ENCODE measurements at places on chromosomes 5 and 9.

DNA sequence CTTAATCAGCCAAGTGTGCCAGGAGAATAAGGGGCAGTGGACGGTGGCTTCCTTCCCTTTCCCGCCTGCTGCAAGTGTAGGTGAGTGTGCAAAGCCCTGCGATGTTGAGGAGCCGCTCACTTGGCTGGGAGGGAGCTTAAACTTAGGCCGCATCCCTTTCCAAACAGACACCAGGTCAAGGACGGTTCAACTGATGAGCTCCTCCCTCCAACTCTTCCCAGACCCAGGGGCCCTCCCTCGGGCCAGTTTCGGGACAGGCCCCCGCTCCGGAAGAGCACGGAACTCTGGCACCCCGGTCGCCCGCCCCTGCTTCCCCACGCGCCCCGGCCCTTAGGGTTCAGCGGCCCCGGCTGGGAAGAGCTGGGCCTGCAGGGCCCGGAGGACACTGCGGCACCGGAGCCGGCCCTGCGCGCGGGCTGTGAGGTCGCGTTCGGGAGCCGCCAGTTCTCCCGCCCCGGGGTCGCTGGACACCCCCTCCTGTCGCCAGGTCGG is 481 bp downstream of the MRPL36 start:
- DNase-seq = no peak

GRCh38 chr5:72584466-72584865 is 77.3 kb upstream of the ZNF366 start:
- DNase-seq = no peak

DNA sequence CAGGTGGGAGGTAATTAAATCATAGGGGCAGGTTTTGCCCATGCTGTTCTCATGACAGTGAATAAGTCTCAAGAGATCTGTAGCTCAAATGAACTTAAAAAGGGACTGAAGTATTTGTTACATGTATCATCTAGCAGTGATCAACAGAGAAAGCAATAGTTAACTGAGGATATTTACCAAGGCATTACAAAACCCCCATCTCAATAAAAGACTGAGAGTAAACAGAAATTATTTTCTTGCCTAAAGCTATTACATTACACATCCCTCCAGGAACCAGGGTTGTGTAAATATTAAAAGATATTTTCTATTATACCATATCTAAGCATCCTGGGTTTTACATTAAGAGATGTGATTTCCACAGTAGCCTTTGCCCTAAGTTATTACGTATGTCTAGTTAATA is 169.9 kb downstream of the CTNND2 start:
- DNase-seq = no peak

DNA sequence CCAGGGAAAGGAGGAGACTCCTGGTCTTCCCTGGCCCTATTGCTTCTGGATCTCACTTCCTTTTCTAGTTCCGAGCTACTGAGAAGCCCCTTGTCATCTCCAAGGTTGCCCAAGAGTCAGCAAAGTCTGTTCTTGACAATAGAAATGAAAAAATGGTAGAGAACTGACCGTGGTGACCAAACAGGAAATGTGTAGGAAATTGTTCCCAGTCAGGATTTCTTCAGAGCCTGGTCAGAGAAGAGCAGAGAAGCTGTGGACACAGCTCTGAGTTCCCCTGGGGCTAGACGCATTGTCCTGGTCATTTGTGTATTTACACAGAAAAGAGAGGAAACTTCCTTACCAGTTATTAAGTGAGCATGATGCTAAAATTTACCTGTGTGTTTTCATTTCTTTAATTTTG is 35.6 kb downstream of the S1PR3 start:
- no peak for DNase-seq

- no peak for DNase-seq
Measured at GRCh38 chr9:32869404-32869803, 86.1 kb downstream of the TMEM215 start.

DNA sequence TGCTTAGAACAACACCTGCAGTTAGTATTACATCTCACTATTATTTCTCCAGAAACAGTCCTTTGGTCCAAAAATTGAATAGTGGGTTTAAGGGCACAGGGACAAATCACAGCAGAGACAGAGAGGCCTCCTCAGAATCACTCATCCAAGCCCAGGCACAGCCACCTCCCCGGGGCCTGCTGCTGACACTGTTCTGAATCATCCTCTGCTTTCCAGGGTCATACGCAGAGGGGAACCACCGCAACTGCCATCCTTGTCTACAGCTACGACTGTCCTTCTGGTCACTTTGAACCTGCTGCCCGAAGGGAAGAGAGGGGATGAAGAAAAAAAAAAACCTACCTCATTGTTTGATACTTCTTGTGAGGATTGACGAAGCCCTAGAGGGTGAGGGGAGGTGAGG is 35.3 kb upstream of the MAN2A1 start:
- DNase-seq = no peak

- DNase-seq = no peak
Measured at GRCh38 chr9:137294681-137295237, 7.3 kb downstream of the NRARP start.

DNA sequence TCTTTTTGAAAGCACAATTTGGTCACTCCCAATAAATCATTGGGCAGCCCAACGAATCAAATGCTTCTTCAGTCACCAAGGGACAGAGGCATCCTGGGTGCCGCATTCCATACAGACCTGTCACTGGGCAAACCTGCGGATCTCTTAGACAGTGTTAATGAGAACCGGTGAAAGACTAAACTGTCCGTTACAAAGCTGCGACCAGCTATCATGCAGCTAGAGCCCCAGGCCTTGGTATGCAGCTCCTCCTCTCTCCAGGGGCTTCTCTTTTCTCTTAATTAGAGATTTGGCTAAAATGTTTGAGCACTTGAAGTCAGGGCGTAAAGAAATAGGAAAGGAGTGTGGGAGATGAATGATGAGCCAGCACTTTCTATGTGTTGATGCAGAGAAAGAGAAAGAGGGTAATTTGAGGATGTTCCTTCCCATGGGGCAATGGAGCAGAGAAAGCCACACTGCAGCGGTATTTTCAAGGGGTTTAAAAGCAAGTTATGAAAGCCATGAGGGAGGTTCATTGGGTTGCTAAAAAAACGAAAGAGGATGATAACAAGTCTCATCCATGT is 175.3 kb downstream of the RFK start:
- DNase-seq = no peak

DNA sequence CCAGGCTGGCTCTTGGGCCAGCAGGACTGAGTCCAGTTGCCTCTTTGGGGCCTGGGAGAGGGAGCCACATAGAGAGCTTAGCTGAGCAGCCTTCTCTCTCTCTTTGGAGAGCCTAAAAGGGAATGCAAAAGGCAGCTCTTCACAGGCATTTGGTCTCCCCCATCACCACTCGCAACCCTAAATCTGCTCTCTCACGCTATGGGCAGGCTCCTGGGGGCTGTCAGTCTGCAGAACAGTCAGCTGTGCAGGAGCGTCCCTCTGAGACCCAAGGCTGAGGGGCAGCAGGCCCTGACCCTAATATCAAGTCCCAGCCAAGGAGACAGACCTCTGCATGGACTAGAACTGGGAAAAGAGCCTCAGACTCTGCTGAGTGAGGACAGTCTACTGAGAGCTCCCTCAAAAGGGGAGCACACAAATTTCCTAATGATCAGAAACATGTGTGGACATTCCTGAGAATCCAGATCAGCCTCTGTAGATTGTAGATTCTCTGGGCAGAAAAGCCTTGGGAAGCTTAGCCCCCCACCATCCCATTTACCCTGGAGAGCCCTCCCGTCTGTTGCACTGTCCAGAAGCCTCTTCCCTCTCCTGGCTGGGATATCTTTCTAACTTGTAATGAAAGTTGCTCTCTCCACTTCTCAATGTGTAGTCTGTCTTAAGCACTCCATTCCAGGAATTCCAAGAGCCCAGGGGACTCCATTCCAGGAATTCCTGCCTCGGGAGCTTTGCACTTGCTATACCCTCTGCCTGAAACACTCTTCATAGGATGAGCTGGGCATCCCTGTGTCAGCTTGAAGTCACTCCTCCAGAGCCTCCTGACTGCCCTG is 79.4 kb downstream of the FAM114A2 start:
- DNase-seq = no peak

DNA sequence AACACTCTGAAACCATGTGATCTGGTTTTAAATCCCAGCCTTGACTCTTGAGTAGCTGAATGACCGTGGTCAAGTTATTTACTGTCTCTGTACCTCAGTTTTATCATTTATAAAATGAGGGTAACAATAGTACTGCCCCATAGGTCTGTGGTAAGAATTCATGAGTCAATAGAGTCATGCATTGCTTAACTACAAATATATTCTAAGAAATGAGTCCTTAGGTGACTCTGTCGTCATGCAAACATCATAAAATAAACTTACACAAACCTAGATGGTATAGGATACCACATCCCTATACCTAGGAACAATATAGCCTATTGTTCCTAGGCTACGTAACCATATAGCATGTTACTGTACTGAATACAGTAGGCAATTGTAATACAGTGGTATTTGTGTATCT is 20.3 kb upstream of the ABCA1 start:
- no peak for DNase-seq

- peak; percentile 47 for DNase-seq
Measured at GRCh38 chr5:111254613-111255012, 30.4 kb downstream of the CAMK4 start.

DNA sequence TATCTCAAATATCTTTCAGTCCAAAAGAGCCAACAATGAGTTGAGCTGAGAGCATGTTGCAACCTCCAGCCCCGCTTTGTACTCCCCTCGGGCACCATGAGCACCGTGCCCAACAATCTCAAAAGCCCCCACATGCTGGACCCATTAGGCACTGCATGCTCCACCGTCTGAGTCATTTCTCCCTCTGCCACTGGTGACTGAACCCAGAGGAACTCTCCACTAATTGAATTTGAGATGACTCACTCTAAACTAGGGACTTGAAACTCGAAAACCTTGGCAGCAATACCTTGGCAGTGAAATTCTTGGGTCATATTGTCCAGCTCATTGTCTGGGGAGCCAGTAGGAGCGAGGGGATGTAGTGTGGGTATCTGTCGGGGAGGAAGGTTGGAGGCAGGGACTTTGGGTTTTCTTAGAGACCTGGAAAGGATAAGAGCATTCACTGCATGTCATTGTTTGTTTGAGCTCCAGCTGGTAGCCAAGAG is 49.9 kb upstream of the SLIT3 start:
- no peak for DNase-seq

DNA sequence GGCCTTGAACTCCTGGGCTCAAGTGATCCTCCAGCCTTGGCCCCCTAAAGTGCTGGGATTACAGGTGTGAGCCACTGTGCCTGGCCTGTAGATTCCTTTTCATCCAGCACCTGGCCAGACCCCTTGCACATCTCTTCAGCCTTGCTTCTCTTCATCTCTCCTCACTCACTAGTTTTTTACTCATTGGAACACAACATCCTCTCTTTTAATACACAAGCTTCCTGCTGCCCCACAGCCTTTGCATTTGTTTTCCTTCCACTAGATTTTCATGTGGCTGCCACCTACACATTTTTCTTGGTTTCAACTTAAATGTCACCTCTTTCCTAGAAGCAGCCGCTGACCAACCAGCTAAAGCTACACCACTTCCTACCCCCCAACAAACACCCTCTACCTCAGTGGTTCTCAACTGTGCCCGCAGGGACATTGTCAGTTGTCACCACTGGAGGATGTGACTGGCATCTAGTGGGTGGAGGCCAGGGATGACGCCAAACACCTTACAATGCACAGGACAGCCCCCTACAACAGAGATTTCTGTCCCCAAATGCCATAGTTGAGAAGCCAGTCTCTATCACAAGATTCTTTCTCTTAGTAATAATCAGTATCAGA is 33.7 kb downstream of the HAVCR1 start:
- peak; percentile 49 for DNase-seq

DNA sequence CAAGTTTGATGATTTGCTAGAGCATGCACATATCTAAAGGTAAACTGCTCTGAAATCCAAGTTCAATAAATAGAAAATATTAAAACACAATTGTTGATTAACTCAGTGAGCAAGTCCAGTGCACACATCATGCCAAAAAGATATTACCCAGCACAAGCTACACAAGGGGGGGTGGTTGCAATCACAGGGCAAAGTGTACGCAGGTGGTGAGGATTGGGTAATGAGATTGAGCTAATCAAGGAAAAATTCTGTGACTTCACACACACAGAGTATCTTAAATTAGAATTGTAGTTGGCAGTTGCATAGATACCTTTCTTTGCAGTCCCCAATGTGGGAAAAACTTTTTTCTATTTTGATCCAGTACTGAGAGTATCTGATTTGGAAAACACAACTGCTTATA is 156.1 kb upstream of the NTRK2 start:
- DNase-seq = no peak

GRCh38 chr5:11504065-11504885 is 400.0 kb downstream of the CTNND2 start:
- DNase-seq = no peak

- no peak for DNase-seq
Measured at GRCh38 chr9:89377411-89377810, 59.1 kb downstream of the SECISBP2 start.

- DNase-seq = no peak
Measured at GRCh38 chr5:1912951-1913565, 30.3 kb upstream of the IRX4 start.

DNA sequence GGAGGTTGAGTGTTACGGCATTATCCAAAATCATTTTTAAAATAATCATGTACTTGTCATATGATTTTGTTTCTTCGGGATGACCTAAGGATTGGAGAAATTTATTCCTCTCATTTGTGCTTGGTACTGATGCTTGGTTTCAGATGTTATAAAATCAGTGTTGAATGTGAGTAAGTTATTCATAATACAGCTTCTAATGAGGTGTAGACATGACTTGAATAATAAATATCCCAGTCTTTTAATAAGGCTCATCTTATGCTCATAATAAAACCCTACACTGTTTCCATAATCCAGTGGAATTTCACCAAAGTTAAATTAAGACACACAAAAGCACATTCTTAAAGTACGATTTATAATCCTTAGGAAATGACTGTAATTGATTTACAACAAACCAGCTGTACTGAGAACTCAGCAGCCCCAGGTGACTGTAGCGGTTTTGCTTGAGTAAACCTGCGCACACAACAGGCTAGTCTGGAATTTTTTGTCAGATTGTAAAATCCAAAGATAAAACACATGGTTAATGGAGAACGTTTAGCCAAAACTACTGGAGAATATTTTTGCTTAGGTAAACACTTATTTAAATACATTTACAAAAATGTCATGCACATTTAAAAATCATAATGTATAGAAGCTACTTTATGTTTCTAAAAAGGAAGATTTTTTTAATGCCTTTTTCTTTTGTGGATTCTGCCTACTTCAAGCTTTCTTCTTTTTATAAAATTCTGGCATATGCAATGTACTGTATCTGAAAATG is 609.8 kb upstream of the GRAMD2B start:
- DNase-seq = no peak

- DNase-seq = no peak
Measured at GRCh38 chr9:131728961-131729360, 10.9 kb downstream of the RAPGEF1 start.

Measured in activated CD8-positive, alpha-beta memory T cell treated with anti-CD3 and anti-CD28 coated beads for 48 hours (primary cell).